ENCODE measurements at places on chromosomes 5 and 9.

- no peak for DNase-seq
Observed at GRCh38 chr9:101247297-101247696, 137.5 kb downstream of the BAAT start.

DNA sequence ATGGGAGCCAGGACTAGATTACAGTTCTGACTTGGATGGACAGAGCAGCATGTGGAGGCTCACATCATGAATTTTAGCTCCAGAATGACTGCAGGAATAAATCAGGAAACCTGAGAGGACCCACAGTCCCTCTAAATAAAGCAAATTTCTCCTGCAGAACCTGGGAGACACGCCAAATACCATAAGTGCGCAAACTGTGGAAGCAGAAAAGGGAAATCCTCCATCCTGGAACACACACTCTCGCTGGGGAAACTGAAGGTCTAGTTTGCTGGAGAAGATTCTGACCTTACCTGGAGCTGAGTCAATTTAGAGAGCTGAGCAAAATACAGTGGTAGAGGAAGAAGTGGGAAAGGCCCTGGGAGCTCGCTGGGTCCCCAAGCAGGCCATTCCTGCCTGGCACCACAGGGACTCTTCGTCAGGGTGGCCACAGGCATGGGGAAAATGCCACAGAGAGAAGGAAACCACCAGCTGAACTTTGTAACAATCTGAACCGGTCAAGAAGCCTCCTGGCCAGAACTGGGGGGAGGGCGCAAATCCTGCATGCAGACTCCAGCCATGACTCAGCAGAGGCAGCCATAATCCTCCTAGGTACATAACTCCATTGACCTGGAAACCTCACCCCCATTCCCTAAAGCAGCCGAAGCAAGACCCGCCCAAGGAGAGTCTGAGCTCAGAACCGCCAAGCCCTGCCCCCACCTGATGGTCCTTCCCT lies 390.9 kb downstream of the LRRC70 start:
- DNase-seq, result no peak

DNA sequence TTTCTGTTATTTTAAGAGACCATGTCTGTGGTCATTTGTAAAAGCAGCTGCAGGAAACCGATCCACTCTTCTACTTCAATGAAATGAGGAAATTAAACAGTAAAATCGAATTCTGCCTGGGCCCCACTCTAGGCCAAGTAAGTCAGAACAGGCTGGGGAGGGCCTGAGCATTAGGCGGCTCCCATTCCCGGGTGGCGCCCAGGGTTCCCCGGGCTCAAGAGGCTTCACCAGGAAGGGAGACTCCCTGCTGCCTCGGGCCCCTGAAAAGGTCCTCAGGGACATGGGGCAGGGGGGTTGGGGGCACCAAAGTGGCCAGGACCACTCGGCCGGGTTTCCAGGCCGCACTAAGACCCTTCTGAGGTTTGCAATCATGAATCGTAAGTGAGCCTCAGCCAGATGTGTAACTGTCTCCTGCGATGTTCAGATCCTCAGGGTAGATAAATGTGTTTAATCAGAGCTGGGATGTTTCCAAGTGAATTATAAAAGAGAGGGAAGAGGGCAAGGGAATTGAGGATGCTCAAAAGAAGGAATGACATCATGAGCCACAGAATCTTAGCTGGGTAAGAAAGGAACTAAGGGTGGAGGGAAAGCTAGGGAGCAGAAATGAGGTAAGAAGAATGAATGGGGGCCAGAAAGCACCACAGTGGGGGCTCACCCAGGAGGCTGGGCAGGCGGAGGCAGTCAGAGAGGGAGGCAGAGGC lies 24.6 kb downstream of the MED10 start:
- DNase-seq, result no peak

DNA sequence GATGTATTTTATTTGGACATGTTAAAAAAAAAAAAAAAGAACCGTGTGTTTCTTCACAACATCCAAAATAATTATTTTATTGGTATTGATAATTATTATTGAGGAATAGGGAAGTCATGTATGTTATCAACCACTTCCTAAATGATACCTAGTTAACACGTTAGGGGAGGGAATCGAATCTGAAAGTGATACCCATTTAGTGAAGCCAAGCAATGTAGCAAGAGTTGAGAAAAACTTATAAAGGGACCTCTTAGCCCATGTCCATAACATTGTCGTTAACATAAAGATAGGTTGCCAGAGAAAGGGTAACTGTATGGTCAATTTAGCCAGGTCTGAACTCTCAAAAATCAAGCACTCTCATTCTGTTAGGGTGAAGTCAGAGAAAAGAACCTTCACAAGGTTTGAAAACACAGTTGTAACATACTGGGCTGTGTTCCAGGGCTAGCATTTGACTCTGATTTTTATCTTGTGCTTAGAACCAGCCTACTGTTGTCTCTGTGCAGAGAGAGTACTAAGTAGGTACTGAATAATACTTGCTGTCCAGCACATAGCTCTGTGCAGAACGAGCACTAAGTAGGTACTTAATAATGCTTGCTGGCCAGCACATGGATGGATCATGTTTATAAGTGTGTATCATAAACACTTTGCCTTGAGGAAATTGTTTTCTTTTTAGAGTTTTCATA lies 60.4 kb downstream of the GHR start:
- no peak for DNase-seq

DNA sequence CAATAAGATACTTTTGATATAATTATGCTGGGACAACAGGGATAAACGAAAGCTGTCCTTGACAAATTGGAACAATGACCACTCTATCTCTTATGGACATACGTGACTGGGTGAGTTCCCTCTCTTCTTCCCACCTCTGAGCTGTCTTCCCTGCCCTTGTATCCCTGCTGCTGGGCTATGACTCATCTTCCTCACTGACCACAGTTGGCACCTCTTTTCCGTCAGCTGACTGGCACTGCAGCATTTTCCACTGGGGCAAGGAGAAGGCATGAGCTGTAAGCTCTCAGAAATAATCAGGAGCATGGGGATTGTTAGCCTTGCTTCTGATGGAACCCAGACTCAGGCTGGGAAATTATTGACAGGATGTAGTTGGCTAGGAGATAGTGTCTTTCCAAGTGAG lies 48.7 kb downstream of the PCSK1 start:
- no peak for DNase-seq

GRCh38 chr9:126527109-126527825 lies 86.5 kb upstream of the LMX1B start:
- peak; percentile 38 for DNase-seq

DNA sequence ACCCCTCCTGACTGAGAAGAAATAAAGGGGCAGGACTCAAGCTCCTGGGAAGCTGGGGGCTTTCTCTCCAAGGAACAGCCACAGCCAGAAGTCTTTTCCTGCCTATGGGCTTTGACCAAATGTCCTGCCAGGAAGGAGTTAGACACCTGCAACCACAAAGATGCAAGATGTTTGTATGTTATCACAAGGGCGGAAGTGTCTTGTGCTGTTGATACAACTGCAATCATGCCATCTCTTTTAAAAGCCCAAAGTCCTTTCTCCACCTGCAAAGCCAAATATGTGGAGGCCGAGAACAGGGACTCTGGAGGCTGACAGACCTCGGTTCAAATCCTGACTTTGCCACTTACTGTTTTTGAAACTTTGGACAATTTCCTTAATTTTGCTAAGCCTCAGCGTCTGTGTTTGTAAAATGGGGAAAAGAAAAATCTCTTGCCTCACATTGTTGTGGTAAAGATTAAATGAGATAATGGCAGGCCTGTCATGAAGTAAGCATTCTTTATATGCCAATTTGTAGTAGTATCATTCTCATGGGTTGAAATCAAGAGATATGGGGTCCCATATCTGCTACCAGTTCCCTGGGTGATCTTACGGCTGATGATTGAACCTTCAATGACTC lies 17.0 kb downstream of the HRH2 start:
- no peak for DNase-seq

DNA sequence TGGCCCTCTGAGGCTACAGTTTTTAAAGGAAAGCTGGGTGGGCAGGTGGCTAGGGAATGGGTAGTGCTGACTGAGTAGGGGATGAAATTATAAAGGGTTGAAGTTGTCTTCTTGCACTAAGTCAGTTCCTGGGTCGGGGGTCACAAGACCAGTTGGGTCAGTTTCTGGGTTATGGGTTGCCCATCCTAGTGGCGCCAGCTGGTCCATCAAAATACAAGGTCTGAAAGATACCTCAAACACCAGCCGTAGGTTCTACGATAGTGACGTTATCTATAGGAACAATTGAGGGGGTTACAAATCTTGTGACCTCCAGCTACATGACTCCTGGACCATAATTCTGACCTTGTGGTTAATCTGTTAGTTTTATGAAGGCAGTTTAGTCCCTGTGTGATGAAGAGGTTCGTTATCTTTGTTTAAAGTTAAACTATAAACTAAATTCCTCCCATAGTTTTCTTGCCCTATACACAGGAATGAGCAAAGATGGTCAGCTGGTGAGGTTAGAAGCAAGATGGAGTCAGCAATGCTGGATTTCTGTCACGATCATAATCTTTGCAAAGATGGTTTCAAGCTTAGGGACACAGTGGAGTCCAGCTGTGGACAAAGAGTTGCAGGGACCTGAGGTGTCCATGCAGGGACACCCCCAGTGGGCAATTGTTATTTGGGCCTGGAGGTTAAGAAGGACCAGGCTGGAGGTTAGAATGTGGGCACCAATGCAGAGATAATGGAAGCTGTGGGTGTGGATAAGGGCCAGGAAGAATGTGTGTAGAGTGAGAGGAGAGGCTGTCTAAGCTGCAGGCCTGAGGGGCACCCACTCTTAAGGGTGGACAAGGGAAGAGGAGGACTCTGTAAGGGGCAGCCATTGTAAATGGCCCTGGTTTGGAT lies 14.0 kb upstream of the CREBRF start:
- no peak for DNase-seq
